NCI-H2081 treated with DMSO at 0.1 percent for 48 hours (cell line): ENCODE measurements at places on chromosomes 3 and 15.

GRCh38 chr15:92124657-92125010, 269.0 kb upstream of the ST8SIA2 start:
- DNase-seq: no peak

DNA sequence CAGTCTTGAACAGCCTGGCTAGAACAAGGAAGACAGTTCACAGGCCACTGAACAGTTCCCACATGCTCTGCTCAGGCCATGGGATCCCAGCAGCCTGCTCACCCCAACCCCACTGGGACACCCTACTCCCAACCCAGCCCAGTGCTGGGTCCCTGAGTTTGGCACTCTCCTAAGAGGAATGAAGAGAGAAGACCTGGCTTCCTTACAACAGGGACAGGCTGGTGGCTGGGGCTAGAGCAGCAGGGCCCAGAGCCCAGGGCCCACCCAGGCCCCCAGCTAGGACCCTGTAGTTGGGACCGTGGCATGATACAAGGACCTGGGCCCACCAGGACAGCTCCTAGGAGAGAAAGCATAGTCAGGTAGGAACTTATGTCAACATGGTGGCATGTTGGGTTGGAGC, 43.4 kb downstream of the SEMA3G start:
- DNase-seq: no peak

DNA sequence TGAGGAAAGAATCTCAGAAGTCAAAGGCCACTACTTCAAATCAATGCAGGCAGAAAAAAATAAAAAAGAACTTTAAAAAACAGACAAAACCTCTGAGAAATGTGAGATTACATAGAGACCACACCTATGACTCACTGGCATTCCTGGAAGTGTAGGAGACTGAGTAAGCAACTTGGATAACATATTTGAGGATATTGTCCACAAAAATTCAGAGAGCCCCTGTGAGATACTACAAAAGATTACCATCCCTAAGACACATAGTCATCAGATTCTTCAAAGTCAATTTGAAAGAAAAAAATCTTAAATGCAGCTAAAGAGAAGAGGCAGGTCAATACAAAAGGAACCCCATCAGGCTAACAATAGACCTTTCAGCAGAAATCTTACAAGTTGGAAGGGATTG, 887.3 kb downstream of the NTRK3 start:
- no peak for DNase-seq

GRCh38 chr3:111717601-111718000, 122.5 kb upstream of the ZBED2 start:
- DNase-seq: peak; percentile 27

GRCh38 chr15:27826902-27827714, 272.0 kb downstream of the OCA2 start:
- no peak for DNase-seq

GRCh38 chr3:145124900-145125678, 1035.9 kb downstream of the PLOD2 start:
- DNase-seq: no peak

DNA sequence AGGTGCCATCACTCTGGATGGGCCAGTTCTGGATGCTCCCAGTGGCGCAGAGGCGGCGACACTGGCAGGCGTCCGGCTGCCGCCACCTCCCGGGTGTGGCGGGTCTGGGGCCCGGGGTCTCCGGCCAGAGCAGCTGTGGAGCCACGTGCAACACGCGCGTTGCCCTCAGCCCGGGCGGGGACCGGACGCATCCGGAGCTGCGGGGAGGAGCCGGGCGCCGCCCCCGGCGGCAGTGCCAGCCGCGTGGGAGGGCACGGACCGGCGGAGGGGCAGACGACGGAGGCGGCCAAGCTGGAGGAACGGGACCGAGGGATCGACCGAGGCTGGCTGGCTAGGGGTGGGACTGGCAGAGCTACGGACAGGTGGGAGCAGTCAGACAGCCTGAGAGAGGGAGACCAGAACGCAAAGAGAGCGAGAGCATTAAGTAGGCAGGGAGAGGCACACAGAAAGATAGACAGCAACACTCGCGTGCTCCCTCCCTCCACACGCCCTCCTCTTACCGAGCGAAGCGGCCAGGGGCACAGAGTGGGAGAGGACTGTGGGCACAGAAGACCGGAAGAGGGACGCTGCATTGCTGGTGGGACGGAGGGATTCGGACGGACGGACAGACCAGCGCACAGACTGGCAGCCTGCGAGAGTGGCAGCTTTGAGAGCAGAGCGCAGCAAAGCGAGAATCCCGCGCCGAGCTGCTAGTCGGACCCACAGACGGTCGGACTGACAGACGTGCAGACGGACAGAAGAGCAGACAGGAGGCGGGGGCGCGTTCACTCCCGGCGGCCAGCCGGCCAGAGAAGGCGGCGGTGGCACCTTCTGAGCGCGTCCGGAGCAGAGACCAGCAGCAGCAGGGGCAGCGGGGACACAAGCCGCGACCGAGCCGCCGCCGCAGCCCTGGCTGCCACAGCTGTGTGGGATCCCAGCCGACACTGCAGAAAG, at the start of gene ARPP21:
TSS of gene ARPP21 (plus strand) at position 272 of the 933 bp plus-strand sequence. CDS start 42,227 bp downstream, outside the sequence.
- no peak for DNase-seq

- DNase-seq: no peak
These were observed 23.5 kb upstream of the NIT2 start for GRCh38 chr3:100311011-100311410.

GRCh38 chr15:52408823-52409222, 113.2 kb upstream of the MYO5C start:
- DNase-seq: no peak

GRCh38 chr3:127389913-127390312, 102.1 kb upstream of the PRR20G start:
- no peak for DNase-seq

DNA sequence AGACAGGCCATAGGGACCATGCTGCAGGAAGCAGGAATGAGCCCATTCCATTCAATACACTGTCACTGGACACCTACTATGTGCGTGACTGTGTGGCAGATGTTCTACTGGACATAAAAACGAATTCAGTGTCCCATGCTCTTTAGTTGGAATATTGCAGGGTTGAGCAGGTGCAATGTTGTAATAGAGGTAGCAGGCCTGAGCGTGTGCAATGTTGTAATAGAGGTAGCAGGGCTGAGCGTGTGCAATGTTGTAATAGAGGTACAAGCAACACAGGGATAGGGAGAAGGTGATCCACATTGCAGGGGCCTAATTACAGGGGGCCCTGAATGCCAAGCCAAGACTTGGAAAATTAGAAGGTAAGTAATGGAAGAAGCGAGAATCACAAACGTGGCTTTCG, 261.4 kb upstream of the HES1 start:
- no peak for DNase-seq

GRCh38 chr3:37126856-37127255, 47.5 kb downstream of the LRRFIP2 start:
- DNase-seq: no peak

GRCh38 chr3:54564374-54564925, 363.4 kb downstream of the LRTM1 start:
- DNase-seq: no peak

GRCh38 chr3:184727357-184728009, 15.6 kb upstream of the MAGEF1 start:
- no peak for DNase-seq

DNA sequence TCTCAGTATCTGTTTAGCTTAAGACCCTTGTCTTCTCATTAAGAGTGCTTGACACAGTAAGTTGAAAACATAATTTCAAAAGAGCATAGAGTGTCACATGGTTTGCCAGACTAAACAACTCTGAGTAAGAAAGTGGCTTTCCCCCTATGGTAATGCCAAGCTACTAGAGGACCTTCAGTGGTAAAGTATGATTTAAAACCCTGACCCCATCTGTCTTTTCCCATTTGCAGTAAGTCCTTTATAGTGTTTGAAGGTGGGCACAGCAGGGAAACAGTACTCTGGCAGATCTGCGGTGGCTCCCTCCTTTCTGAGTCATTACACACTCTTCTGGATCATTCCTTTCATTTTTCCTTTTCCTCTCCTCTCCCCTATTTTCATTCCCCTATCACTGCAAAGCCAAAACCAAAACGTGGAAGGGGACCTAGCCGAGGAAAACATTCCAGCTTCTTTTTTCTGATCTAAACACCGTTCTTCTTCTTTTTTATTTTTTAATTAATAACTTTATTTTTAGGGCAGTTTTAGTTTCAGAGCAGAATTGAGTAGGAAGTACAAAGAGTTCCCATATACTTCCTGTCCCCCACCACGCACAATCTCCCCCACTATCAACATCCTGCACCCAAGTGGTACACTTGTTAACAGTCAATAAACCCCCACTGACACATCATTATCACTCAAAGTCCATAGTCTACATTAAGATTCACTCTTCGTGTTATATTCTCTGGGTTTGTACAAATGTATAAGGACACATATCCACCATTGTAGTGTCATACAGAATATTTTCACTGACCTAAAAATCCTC, 74.7 kb downstream of the PPARG start:
- DNase-seq: no peak

GRCh38 chr3:136018876-136019275, 53.3 kb downstream of the PPP2R3A start:
- no peak for DNase-seq

DNA sequence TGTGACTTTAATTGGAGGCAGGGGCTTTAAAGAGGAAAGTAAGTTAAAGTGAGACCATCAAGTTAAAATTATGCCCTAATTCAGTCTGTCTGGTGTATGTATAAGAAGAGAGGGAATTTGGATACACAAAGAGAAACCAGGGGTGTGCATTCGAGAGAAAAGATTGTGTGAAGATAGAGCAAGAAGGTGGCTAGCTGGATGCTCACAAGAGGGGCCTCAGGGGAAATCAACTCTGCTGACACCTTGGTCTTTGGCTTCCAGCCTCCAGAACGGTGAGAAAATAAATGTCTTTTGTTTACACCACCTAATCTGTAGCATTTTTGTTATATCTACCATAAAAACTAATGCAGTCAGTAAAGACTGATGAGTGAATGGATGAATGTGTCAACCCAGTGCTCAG, 907.3 kb upstream of the CFAP20DC start:
- no peak for DNase-seq

DNA sequence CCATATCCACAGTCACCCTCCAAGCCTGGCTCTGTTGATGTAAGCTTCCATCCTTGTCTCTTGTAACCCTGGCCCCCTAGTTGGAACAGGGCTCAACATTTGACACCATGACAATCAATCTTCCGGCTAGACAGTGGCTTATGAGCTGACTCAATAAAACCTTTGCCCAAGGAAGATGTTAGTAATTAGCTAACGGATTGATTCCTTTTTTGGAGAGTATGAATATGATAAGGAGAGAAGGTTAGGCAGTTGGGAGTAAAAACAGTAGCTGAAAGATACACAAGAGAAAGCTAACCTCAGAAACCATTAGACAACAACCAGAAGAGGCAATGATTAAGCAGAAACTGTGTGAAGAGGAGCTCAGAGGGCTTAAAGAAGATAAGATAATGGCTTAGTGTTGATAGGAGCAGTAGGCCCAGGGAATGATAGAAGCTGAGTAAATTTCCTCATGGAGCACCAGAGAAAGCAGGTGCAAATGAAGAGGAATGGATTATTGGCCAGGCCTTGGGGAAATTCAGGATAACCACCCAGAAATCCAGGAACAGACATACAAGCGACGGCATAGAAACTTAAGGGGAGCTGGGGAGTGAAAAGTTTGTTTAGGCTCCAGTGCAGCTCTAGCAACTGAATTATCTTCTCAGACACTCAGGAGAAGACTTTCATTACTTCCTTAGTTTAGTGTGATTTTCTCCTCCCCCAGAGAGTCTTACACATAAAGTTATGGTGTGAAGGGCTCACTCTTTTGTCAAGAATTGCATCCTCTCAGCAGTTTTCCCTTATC, 7.8 kb upstream of the RFX7 start:
- DNase-seq: no peak

DNA sequence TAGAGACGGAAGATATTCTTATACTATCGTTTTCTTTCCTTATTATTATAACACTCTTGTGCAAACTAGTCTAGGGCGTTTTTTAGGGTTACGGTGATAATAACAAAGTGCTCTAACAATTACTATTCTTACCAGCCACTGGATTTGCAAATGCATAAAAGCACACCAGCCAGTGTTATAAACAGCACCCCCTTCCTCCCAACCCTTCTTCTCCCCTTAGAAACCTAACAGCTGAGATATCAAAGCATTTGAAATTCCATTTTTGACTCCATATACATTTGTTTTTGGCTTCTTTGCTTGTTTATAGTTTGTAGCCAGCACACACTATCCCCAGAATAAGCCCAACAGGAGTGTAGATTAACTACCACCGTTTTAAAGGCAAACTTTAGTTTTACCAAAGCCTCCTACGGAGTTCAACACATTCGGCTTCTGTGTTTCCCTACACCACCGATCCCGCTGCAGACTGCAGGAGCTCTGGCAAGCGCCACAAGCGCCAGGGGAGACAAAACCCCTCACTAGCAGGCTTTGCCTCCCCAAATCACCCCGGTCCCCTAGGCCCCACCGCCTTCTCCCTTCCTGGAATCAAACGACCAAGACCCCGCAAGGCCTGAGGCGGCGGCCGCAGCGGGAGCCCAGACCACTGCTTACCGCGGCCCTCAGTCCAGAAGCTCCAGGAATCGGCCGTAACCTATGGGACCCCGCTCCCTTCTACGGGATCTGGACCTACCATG, 461 bp downstream of the COPB2 start:
- no peak for DNase-seq

DNA sequence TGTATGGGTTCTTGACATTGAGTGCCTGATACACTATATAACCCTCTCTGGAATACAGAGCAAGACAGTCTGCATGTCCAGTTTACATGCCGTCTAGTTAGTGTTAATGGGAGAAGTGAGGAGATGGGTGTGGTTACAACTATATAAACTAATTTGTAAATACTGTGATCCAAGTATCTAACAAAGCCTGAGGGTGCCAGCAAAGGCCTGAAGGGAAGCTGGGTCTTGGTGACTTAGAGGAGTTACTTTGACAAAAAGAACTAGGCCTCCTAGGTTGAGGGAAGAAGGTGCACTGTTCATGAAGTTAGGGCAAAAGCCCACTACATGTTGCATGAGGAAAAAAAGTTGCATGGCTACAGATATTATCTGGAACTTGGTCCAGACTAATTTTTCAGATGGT, 2.3 kb downstream of the NSUN3 start:
- DNase-seq: no peak

DNA sequence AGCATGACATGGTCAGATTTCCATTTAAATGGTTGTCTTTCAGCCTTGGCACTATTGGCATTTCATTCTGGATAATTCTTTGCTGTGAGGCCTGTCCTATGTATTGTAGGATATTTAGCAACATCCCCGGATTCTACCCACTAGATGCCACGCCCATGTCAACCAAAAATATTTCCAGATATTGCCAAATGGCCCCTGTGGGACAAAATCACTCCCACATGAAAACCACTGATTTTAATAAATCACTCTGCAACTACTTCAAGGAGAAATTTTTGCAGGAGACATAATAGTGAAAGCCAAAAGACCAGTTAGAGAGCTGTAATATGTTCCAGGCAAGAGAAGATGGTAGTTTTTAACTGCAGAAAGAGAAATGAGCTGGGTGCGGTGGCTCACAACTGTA, 55.9 kb upstream of the RARB start:
- DNase-seq: no peak

- DNase-seq: no peak
These were observed 15.9 kb upstream of the HRH1 start for GRCh38 chr3:11138371-11138770.
